ENCODE measurements at places on chromosomes 1 and 21. TPM values are rescaled to one million over a fixed set of nuclear protein-coding genes. Genes with fewer than 3 reads are reported as not detected.

Gene ATP5PF
- 116 TPM for total RNA-seq

Gene TRIM67
- not detected for total RNA-seq

Gene PITHD1
- 35.6 TPM for total RNA-seq

Gene CLCA1
- not detected for total RNA-seq

Gene ANGPTL3
- total RNA-seq = not detected

Gene NPR1
- total RNA-seq = not detected

DNA sequence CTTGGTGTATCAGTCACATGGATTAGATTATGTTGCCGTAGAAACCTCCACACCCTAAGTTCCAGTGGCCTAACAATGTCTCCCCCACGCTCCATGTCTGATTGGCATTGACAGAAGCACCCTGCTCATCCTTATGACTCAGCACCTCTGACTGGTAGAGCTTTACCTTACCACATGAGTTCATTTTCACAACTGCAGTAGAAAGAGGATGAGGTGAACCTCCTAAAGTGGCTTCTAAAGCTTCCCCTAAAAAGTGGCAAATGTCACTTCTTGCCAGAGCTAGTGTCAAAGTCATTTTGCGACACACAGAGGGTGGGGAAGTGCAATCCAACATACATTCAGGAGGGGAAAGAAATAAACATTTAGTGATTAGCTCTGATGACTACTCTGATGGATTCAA lies 30.6 kb upstream of the LYPD8 start:
- H3K4me1 ChIP-seq = no peaks in the 10 kb centered on the region
- no peak overlapping the region for H3K4me3 ChIP-seq
- H3K27me3 ChIP-seq = no peaks in the 10 kb centered on the region
- no peaks in the 10 kb centered on the region for H3K36me3 ChIP-seq

DNA sequence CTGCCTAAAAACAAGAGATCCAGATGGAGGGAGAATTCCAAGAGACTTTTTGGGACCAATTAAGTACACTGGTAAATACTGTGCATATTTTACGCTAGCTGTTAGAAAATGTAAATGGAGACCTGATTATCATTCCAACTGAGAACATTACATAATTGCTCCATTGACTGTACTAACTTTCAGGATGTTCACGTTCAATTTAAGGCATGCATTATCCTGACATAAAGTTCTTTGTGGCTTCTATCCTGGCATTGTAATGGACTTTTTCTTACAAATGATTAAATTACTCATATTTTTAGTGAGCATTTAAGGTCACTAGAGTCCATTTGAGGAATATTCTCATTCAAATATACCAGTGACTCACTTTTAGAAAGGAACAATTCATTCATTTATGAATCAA lies 883.3 kb upstream of the TMPRSS15 start:
- no peak for DNase-seq
- H3K27ac ChIP-seq = no peak overlapping the region
- H3K4me1 ChIP-seq = no peaks in the 10 kb centered on the region
- H3K27me3 ChIP-seq = no peaks in the 10 kb centered on the region
- H3K36me3 ChIP-seq = no peaks in the 10 kb centered on the region
- no peak overlapping the region for H3K4me3 ChIP-seq

GRCh38 chr1:208269338-208269666 lies 25.1 kb upstream of the PLXNA2 start:
- DNase-seq = no peak
- no peak overlapping the region for H3K27ac ChIP-seq
- H3K27me3 ChIP-seq = 0 out of 2 replicates have a peak, but pooled peaks cover 3% of the 10 kb centered on the region
- H3K4me3 ChIP-seq = no peak overlapping the region
- no peaks in the 10 kb centered on the region for H3K36me3 ChIP-seq

GRCh38 chr1:232667094-232667777 lies 37.3 kb upstream of the SIPA1L2 start:
- DNase-seq = no peak
- no peaks in the 10 kb centered on the region for H3K36me3 ChIP-seq
- no peaks in the 10 kb centered on the region for H3K27me3 ChIP-seq
- H3K4me3 ChIP-seq = no peak overlapping the region

DNA sequence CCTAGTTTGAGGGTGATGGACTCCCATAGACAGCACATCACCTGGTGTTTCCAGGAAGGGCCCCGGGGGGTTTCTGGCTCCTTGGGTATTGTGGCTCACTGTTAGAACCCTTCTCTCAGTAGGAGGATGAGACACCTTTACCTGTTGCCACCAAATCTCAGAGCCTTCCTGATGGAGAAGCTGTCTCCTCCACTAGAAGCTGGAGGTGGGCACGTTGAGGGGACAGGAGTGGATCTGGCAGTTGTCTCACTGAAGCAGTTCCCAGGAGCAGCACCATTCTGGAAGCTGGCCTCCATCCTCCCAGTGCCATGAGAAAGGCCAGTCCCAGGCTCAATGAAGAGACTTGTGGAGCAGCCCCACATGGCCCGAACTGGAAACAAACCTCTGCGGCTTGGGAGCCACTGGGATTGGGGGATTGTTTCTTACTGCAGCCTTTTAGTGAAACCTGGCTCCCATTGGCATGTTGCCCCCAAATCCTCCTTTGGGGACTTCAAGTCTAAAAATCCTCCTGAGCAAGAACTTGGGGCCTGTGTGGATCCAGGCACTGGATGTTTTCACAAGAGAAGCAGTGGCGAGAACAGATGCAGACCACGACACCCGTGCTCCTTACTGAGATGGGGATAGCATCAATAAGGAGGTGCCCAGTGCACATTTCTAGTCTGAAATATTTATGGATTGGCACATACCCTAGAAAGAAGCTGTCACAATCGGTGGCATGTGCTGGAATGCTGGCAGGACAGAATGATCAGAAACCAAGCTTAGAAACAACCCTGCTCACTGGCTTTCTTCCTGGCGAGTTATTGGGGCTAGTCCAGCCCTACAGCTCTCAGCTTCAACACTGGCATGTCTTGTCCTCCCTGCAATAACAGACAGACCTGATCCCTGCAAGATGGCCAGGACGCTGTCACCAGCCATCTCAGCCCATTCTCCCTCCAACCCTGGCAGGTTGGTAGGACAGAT lies 223.7 kb upstream of the AJAP1 start:
- H3K36me3 ChIP-seq = no peaks in the 10 kb centered on the region
- H3K4me1 ChIP-seq = no peaks in the 10 kb centered on the region
- no peak overlapping the region for H3K27ac ChIP-seq
- no peak overlapping the region for H3K4me3 ChIP-seq
- DNase-seq = no peak

DNA sequence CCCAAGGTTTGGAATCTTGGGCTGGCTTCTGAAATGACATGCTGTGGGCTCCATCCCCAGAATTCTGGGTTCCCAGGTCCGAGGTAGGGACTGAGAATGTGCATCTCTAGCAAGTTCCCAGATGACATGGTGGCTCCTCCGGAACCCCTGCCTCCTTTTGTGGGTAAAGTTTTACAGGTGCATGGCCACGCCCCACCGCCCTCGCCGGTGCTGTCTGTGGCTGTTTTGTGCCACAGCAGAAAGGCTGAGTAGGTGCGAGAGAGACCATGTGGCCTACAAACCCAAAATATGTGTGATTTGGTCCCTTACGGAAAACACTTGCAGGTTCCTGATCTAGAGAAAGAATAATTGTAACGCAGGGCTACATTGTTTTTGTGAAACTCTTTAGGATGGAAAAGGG lies 30.9 kb downstream of the SKI start:
- no peaks in the 10 kb centered on the region for H3K27me3 ChIP-seq
- no peak overlapping the region for H3K27ac ChIP-seq
- H3K4me1 ChIP-seq = no peaks in the 10 kb centered on the region
- H3K4me3 ChIP-seq = no peak overlapping the region
- no peaks in the 10 kb centered on the region for H3K36me3 ChIP-seq

GRCh38 chr1:201253906-201254624 lies 29.2 kb upstream of the PKP1 start:
- no peaks in the 10 kb centered on the region for H3K27me3 ChIP-seq
- H3K36me3 ChIP-seq = no peaks in the 10 kb centered on the region
- H3K4me3 ChIP-seq = no peak overlapping the region

GRCh38 chr1:205236951-205237475 lies 9.3 kb downstream of the TMCC2 start:
- H3K27me3 ChIP-seq = no peaks in the 10 kb centered on the region
- H3K27ac ChIP-seq = no peak overlapping the region
- H3K36me3 ChIP-seq = no peaks in the 10 kb centered on the region
- no peak for DNase-seq
- peaks cover 6% of the 10 kb centered on the region for H3K4me1 ChIP-seq

GRCh38 chr1:221148660-221149059 lies 269.4 kb downstream of the HLX start:
- H3K4me3 ChIP-seq = no peak overlapping the region
- no peaks in the 10 kb centered on the region for H3K36me3 ChIP-seq
- no peaks in the 10 kb centered on the region for H3K27me3 ChIP-seq

DNA sequence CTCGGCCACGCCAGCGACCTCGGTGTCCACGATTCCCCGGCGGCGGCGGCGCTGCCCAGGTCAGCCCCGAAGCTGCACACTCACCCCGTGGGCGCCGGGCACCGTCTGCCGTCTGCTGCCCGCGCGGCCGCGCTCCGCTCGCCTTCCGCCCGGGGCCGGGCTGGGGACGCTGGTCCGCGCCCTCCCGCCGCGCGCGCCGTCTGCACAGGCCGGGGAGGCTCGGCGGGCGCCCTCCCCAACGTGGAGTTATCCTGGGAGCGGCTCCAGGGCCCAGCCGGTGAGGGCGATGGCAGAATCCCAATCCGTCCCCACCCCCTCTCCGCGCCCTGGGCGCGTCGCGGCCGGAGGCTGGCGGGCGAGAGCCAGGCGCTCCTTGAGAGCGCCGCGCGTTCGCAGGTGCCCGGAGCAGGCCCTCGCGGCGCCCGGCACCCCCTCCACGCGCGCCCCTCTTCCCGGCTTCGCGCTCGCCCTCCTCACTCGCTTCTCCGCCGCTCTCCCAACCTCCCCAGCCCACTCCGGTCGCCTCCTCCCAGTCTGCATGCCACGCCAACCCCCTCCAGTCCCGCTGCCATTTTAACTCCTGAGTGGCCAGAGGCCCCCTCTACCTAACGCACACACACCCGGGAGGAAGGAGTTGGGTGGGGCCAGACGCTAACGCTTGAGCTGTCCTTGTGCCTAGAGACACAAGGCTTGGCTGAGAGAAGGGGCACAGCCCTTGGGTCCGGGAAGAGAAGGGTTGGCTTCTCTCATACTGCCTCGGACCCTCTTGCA lies at the start of gene LRRN2:
Gene LRRN2 (minus strand): TSS at position 503 of the 771 bp plus-strand sequence. CDS start 65,746 bp downstream, outside the sequence.
- H3K4me3 ChIP-seq = no peak within 1 kb of the TSS
- H3K36me3 ChIP-seq = no peaks in the 10 kb centered on the region
- no peak for DNase-seq
- no peaks in the 10 kb centered on the region for H3K27me3 ChIP-seq
- no peak within 1 kb of the TSS for H3K27ac ChIP-seq

- H3K36me3 ChIP-seq = no peaks in the 10 kb centered on the region
- no peak overlapping the region for H3K4me3 ChIP-seq
- H3K27ac ChIP-seq = no peak overlapping the region
- no peaks in the 10 kb centered on the region for H3K27me3 ChIP-seq
- H3K4me1 ChIP-seq = no peaks in the 10 kb centered on the region
- no peak for DNase-seq
Observed at GRCh38 chr1:200328379-200328778, 81.5 kb downstream of the ZNF281 start.

DNA sequence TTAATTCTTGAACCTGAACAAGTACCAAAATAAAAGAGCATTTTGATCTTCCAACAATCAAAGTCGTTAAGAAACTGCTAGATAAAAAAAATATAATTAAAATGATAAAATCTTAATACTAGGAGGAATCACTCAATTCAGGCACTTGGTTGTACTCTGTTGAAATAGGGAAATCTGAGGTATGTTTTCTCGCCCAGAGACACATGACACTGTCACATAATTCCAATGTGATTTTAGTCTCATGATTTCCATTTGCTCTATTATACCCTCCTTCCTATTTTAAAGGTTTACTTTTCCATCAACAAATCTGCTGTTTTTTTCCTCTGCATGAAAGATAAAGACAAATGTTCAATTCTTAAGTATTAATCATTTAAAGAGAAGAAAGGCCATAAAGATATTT lies 97.6 kb downstream of the ZZZ3 start:
- H3K27me3 ChIP-seq = no peaks in the 10 kb centered on the region
- DNase-seq = no peak
- H3K27ac ChIP-seq = no peak overlapping the region
- peaks cover 21% of the 10 kb centered on the region for H3K36me3 ChIP-seq
- peaks cover 36% of the 10 kb centered on the region for H3K4me1 ChIP-seq

GRCh38 chr1:106554294-106554693 lies 502.2 kb upstream of the PRMT6 start:
- DNase-seq = no peak
- no peak overlapping the region for H3K4me3 ChIP-seq
- no peak overlapping the region for H3K27ac ChIP-seq

DNA sequence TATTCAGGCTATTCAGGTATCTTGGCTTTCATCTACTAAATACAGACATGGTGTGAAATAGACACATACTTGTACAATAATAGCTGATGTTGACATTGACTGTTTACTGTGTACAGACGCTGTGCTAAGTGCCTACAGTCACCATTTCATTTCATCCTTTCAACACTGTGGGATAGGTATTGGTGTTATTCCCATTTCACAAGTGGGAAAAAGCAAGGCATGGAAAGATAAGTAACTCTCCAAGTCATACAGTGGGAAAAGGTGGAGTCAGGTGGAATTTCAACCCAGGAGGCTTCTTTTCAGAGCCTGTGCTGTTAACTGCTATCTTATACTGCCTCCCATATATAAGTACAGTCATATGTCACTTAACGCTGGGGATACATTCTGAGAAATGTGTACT lies 49.6 kb upstream of the ATP1A1 start:
- H3K4me3 ChIP-seq = no peak overlapping the region
- peaks cover 56% of the 10 kb centered on the region for H3K4me1 ChIP-seq
- H3K27ac ChIP-seq = no peak overlapping the region

DNA sequence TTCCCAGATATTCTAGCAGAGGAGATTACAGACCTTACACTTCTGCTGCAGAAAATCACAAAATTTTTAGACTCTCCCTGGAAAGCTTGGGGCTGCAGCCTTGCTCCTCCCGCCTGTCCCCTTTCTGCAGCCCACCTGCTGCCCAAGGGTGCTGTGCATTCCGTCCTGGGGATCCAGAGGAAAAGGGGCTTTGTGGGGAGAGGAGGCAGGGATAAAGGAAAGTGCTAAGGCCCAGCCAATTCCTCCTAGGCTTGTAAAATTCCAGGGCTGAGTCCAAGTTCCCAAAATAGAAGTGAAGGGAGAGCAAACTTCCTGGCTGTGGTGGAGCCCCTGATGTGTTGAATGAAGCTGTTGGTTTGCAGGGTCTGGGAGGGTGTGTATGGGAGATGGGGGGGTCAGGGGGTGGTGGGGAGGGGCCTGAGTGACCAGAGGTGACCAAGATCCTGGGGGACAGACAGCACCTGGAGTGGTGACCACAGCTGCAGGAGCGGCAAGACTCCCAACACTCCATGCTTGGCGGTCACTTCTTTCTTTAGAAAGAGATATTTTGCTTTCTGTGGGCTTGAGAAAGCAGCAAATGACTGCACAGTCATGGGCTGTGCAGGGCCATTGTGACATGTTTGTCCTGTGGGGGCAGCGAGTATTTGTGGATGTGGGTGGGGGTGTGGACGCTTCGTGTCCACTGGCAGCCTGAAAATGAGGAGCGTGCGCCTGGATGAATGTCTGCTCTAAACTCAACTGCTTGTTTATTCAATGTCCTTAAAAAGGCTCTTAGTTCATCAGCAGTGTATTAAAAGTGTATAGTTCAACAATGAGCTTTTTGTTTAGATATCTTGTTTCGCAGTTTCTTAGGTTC lies 68.4 kb downstream of the TLR5 start:
- no peak for DNase-seq
- no peaks in the 10 kb centered on the region for H3K36me3 ChIP-seq
- H3K27me3 ChIP-seq = no peaks in the 10 kb centered on the region
- no peak overlapping the region for H3K4me3 ChIP-seq
- no peak overlapping the region for H3K27ac ChIP-seq

- DNase-seq = no peak
- H3K27me3 ChIP-seq = no peaks in the 10 kb centered on the region
- H3K4me1 ChIP-seq = no peaks in the 10 kb centered on the region
- H3K36me3 ChIP-seq = no peaks in the 10 kb centered on the region
- no peak overlapping the region for H3K27ac ChIP-seq
Observed at GRCh38 chr1:236767276-236767675, 27.8 kb upstream of the MTR start.
